Activated T-cell treated with anti-CD3 and anti-CD28 coated beads, Interleukin-2, amount 50 U/mL, for 72 hours (primary cell): ENCODE measurements at places on chromosomes 12 and 14. TPM values are rescaled to one million over a fixed set of nuclear protein-coding genes. Genes with fewer than 3 reads are reported as not detected.
A peak's percentile ranks its signal among the peaks of the same experiment; 100 is the strongest.

DNA sequence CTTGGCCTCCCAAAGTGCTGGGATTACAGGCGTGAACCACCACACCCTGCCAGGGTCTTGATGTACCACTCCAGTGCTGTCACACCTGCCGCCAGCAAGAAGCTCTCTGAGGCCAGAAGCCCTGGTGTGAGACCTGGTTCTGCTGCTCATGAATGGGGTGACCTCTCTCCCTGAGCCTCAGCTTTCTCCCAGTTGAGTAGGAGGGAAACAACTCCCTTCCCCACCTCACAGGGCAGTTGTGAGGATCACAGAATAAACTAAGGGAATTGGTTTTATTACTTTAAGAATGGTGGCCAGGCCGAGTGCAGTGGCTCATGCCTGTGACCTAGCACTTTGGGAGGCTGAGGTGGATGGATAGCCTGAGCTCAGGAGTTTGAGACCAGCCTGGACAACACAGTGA, 5.8 kb upstream of the CD63 start:
- no peak for DNase-seq
- H3K36me3 ChIP-seq, result no peaks in the 10 kb centered on the region
- H3K4me3 ChIP-seq, result no peak overlapping the region
- no peaks in the 10 kb centered on the region for H3K27me3 ChIP-seq
- H3K27ac ChIP-seq, result no peak overlapping the region
- peaks cover 29% of the 10 kb centered on the region for H3K4me1 ChIP-seq

DNA sequence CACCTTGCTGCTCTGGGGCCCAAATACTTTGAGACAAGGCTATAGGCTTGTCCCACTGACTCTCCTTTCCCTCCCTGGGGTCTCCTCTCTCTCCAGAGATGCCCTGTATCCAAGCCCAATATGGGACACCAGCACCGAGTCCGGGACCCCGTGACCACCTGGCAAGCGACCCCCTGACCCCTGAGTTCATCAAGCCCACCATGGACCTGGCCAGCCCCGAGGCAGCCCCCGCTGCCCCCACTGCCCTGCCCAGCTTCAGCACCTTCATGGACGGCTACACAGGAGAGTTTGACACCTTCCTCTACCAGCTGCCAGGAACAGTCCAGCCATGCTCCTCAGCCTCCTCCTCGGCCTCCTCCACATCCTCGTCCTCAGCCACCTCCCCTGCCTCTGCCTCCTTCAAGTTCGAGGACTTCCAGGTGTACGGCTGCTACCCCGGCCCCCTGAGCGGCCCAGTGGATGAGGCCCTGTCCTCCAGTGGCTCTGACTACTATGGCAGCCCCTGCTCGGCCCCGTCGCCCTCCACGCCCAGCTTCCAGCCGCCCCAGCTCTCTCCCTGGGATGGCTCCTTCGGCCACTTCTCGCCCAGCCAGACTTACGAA, 3.1 kb downstream of the NR4A1 start:
- H3K4me1 ChIP-seq, result peaks cover 40% of the 10 kb centered on the region
- H3K4me3 ChIP-seq, result peak overlapping the region; percentile 46
- peaks cover 15% of the 10 kb centered on the region for H3K36me3 ChIP-seq
- H3K27ac ChIP-seq, result no peak overlapping the region
- H3K27me3 ChIP-seq, result no peaks in the 10 kb centered on the region
- DNase-seq, result no peak

- peaks cover 3% of the 10 kb centered on the region for H3K27me3 ChIP-seq
- peak; percentile 27 for DNase-seq
- H3K4me1 ChIP-seq, result peaks cover 60% of the 10 kb centered on the region
- peak overlapping the region; percentile 70 for H3K27ac ChIP-seq
Observed at GRCh38 chr12:68180792-68181744, 21.5 kb upstream of the IFNG start.

Gene LTBP2
- 0.25 TPM for total RNA-seq

Gene C12orf60
- total RNA-seq, result 5.1 TPM

Gene CDCA3
- 94.8 TPM for total RNA-seq

GRCh38 chr14:90518941-90519256, 122.1 kb downstream of the CALM1 start:
- no peaks in the 10 kb centered on the region for H3K4me1 ChIP-seq
- no peak overlapping the region for H3K27ac ChIP-seq
- DNase-seq, result peak; percentile 56
- no peak overlapping the region for H3K4me3 ChIP-seq
- H3K27me3 ChIP-seq, result no peaks in the 10 kb centered on the region
- no peaks in the 10 kb centered on the region for H3K36me3 ChIP-seq

DNA sequence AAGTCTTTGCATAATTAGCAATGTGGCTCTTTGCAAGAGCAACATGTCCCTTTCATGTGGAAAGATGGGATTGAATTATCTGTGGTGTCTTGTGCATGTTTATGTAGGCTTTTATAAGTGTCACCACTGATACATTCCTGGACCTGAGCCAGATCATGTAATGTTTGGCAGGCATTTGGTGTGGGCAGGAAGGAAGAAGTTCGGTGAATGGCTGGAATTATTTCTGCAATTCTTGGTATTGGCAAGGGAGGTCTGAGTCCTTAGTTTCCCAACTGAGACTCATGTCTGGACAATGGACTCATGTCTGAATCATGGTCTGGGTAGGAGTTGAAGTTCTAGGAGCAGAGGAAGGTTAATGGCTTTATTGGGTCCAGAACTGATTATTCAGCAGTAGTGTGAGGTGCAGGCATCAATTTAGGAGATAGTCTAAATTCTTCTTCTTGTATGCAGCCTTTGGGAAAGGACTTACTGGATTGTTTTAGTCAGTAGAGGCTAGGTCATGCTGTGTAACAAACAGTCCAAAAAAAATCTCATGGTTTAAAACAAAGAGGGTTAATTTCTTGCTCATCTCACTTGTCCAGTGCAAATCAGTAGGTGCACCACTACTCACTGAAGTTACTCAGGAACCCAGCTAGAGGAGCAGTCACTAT, 186.5 kb upstream of the LHX5 start:
- H3K4me1 ChIP-seq, result no peaks in the 10 kb centered on the region
- H3K27me3 ChIP-seq, result peaks cover 6% of the 10 kb centered on the region
- no peak overlapping the region for H3K27ac ChIP-seq
- H3K36me3 ChIP-seq, result no peaks in the 10 kb centered on the region
- H3K4me3 ChIP-seq, result no peak overlapping the region

Gene CMKLR1
- total RNA-seq, result not detected

- H3K27me3 ChIP-seq, result no peaks in the 10 kb centered on the region
- no peak for DNase-seq
- no peak overlapping the region for H3K27ac ChIP-seq
Observed at GRCh38 chr12:122956035-122956434, 10.2 kb downstream of the ABCB9 start.

- DNase-seq, result no peak
- no peaks in the 10 kb centered on the region for H3K36me3 ChIP-seq
- H3K4me3 ChIP-seq, result no peak overlapping the region
- peaks cover 24% of the 10 kb centered on the region for H3K4me1 ChIP-seq
- no peak overlapping the region for H3K27ac ChIP-seq
Observed at GRCh38 chr14:104750056-104750752, 2.7 kb upstream of the SIVA1 start.

GRCh38 chr14:92473261-92473968, 40.2 kb upstream of the RIN3 start:
- H3K36me3 ChIP-seq, result peaks cover 1% of the 10 kb centered on the region
- H3K27me3 ChIP-seq, result no peaks in the 10 kb centered on the region
- no peak overlapping the region for H3K4me3 ChIP-seq

Gene CLEC4E
- total RNA-seq, result not detected

Gene RFX4
- total RNA-seq, result not detected

GRCh38 chr14:91501951-91502930, 7.9 kb downstream of the PPP4R3A start:
- peaks cover 81% of the 10 kb centered on the region for H3K4me1 ChIP-seq
- peak overlapping the region; percentile 66 for H3K27ac ChIP-seq

- no peaks in the 10 kb centered on the region for H3K4me1 ChIP-seq
- no peak overlapping the region for H3K4me3 ChIP-seq
- H3K36me3 ChIP-seq, result no peaks in the 10 kb centered on the region
- no peak for DNase-seq
- H3K27ac ChIP-seq, result no peak overlapping the region
Observed at GRCh38 chr12:5013266-5013730, 30.4 kb upstream of the KCNA5 start.

DNA sequence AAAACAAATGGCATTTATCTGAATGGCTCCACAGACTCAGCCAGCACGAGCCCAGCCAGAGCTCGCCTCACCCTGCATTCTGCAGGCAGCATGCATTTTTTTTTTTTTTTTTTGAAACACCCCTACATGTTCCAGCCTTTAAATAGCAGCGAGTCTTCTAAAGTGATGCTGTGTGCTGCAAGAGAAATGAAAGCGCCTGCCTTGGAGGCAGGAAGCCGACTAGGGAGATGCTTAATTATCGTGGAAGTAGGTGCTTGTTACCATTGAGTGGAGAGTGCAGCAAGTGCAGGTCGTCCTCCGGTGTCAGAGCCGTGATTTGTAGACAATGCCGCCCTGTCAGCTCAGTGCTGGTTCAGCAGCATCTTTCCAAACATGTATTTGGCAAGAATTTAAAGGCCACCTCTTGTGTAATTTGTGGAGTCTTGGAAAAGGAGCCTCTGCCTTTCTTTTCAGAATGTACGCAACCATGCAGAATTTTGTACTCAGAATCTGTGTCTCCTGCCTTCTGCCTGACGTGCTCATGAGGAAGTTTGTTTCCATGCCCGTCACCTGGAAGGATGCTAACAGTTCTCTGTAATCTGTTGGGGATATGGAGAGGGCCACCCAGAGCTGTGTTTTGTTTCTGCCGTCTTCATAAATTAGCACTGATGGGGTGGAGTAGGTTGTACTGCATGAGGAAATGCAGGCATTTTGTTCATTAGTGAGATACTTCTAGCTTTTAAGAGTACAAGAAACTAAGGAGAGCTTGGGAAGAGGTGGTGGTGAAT, 345.9 kb upstream of the RGS6 start:
- H3K36me3 ChIP-seq, result peaks cover 3% of the 10 kb centered on the region
- peaks cover 34% of the 10 kb centered on the region for H3K4me1 ChIP-seq
- DNase-seq, result no peak
- H3K27ac ChIP-seq, result no peak overlapping the region

- no peak for DNase-seq
- H3K4me3 ChIP-seq, result no peak overlapping the region
- peaks cover 17% of the 10 kb centered on the region for H3K36me3 ChIP-seq
- peaks cover 42% of the 10 kb centered on the region for H3K4me1 ChIP-seq
- no peaks in the 10 kb centered on the region for H3K27me3 ChIP-seq
Observed at GRCh38 chr14:80926397-80927082, 15.0 kb downstream of the CEP128 start.

DNA sequence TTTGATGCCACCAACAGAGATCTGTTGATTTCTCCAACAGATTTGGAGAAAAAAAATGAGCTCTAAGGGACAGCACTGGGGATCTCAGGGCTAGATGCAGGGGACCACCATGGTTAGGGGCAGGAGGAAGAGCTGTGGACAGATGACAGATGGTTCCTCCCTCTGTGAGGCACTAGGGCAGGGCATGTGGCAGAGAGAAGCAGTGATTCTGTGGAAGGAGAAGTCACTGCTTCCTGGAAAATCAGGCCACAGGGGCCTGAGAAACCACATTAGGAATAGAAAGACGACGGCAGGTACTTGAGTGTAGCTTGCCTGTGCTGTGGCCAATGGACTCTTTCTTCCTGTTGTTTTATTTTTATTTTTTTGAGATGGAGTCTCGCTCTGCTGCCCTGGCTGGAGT, 24.9 kb upstream of the TMED2 start:
- no peaks in the 10 kb centered on the region for H3K36me3 ChIP-seq
- no peaks in the 10 kb centered on the region for H3K27me3 ChIP-seq
- H3K4me1 ChIP-seq, result no peaks in the 10 kb centered on the region
- DNase-seq, result no peak

Gene B3GNT4
- total RNA-seq, result 0.55 TPM

DNA sequence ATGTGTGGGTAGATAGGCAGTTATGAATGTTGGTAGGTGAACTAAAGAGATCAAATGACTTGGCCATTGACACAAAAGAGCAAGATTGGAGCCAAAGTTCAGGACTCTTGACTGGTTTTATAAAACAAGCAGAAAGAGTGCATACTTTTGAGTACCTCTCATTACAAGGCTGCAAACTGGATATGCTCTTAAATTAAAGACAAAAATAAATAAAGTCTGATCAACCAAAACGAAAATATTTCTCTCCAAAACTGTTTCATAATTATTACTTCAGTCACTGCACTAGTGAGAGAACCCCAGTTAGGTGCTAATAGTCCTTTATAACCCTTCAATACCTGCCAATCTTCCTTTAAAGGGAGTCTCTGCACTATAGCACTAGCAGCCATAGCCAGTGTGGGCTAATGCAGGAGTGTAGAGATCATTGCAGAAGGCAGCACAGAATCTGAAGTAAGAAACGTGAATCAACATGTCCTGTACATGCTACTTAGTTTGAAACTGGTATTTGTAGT, 147.1 kb downstream of the FOXA1 start:
- no peaks in the 10 kb centered on the region for H3K27me3 ChIP-seq
- H3K4me3 ChIP-seq, result no peak overlapping the region
- no peaks in the 10 kb centered on the region for H3K36me3 ChIP-seq

GRCh38 chr14:35438910-35439713, 34.6 kb upstream of the NFKBIA start:
- H3K36me3 ChIP-seq, result no peaks in the 10 kb centered on the region
- DNase-seq, result no peak
- peaks cover 9% of the 10 kb centered on the region for H3K4me1 ChIP-seq
- no peak overlapping the region for H3K27ac ChIP-seq
- no peak overlapping the region for H3K4me3 ChIP-seq
- no peaks in the 10 kb centered on the region for H3K27me3 ChIP-seq

Gene SCFD1
- total RNA-seq, result 63.8 TPM

GRCh38 chr14:73796893-73797542, 54.6 kb upstream of the PTGR2 start:
- H3K4me3 ChIP-seq, result no peak overlapping the region
- no peak overlapping the region for H3K27ac ChIP-seq
- no peaks in the 10 kb centered on the region for H3K4me1 ChIP-seq
- no peaks in the 10 kb centered on the region for H3K36me3 ChIP-seq

DNA sequence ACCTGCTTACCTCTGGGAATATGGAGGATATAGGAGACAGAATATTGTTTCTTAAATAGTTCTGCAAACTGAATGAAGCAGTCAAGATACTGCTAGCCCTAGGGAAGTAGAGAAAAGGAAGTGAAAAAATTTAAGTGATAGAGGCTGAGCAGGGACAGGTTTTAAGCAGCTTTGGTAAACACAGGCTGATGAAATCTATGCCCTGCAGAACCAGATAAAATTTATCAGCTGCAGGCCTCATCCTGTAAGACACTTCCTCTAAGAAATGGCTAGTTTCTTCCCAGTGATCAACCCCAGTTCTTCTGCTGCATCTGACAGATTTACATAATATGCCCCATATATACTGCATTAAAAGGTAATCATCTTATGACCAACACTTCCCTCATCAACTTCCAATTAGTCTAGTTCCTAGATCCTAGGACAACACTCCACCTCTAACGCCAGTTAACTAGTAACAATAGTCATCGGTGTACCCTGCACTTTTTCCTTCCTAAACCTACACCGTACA, 1.3 kb upstream of the ESYT1 start:
- H3K27me3 ChIP-seq, result no peaks in the 10 kb centered on the region
- peaks cover 56% of the 10 kb centered on the region for H3K4me1 ChIP-seq
- H3K36me3 ChIP-seq, result peaks cover 14% of the 10 kb centered on the region
- peak overlapping the region; percentile 81 for H3K27ac ChIP-seq

DNA sequence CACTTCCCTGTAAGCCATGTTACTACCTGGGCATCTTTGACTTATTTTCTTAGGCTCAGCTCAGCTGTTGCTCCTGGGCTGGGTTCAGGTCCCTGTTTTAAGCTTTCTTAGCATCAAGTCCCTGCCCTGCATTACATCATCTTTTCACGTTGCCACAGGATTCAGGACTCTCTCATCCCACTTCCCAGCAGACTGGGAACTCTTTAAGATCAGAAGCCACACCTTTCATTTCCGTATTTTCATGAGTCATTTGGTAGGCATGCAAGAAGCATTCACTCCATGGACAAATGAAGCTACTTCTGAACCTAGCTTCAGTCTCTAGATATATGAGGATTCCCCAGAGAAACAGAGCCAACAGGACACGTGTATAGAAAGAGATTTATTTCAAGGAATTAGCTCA, 726.8 kb downstream of the VRK1 start:
- H3K4me3 ChIP-seq, result no peak overlapping the region
- peaks cover 7% of the 10 kb centered on the region for H3K4me1 ChIP-seq
- no peaks in the 10 kb centered on the region for H3K27me3 ChIP-seq
- H3K36me3 ChIP-seq, result no peaks in the 10 kb centered on the region
